Activated CD4-positive, alpha-beta T cell treated with anti-CD3 and anti-CD28 coated beads, Interleukin-2, amount 50 U/mL, for 1 hour (primary cell): ENCODE measurements at places on chromosomes 4 and X.

GRCh38 chr4:34512616-34513015, 1731.7 kb downstream of the ARAP2 start:
- DNase-seq = no peak

- DNase-seq = no peak
These were observed 4.4 kb upstream of the ADH1C start for GRCh38 chr4:99356992-99357391.

GRCh38 chr4:45346816-45347435, 620.6 kb upstream of the GNPDA2 start:
- DNase-seq = no peak

- no peak for DNase-seq
These were observed 12.0 kb upstream of the DCHS2 start for GRCh38 chr4:154503598-154503997.
